Left ventricle myocardium inferior (tissue), 1 donor: ENCODE measurements at places on chromosomes 1 and 21.

- no peak for DNase-seq
Observed at GRCh38 chr1:57605933-57606332, 182.1 kb upstream of the DAB1 start.

DNA sequence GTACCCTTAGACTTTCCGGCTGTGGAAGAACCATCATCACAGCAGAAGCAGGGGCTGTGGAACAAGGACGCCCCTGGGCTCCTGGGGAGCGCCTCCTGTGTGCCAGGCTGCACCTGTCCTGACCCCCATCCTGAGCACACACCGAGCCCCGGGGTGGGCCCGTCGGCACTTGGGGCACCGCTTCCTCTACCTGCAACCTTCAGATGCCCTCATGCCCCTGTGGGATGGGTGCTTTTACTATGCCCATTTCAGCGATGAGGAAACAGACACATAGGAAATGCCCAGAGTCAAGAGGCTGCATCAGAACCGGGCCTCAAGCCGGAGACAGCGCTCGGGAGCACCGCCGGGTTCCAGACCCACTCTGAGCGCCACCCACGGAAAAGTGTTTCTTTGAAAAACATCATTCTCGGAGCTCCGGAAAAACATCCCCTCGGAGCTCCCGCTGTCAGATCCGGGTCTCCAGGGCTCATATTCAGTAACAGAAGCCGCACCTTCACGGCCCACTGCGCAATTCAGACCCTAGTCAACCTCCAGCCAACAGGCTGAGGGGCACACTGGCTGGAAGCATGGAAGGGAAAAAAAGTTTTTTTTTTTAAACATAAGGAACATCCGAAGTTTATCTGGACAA is 8.0 kb downstream of the TPRG1L start:
- no peak for DNase-seq

DNA sequence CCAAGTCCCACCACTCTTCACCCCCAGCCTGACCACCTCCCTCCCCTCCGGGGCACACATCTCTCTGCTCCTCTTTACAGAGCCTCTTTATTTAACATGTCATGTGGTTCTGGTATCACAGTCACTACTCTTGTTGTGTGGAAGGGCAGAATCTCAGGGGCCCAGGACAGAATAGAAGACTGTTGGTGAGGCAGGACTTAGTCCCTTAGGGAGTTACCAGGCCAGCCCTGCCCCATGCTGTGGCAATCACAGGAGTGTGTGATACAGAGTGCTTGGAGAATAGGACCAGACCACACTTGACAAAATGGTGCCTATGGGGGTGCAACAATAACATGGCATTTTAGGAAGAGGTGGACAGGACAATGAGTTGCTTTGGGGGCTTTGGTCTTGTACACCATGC is 43.0 kb upstream of the CRNN start:
- DNase-seq: no peak

- DNase-seq: no peak
Observed at GRCh38 chr1:183051546-183051945, 28.3 kb downstream of the LAMC1 start.

DNA sequence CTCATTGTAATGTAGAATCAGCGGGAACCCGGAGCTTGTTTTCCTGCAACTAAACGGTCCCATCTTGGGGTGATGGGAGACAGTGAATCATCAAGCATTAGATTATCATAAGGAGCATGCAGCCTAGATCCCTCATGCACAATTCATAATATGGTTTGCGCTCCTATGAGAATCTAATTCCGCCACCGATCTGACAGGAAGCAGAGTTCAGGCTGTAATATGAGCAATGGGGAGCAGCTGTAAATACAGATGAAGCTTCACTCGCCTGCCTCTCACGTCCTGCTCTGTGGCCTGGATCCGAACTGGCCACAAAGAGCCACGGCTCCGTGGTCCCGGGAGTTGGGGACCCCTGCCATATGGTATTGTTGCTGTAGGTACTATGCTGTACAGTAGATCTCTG is 1.6 kb downstream of the IFI44 start:
- no peak for DNase-seq

DNA sequence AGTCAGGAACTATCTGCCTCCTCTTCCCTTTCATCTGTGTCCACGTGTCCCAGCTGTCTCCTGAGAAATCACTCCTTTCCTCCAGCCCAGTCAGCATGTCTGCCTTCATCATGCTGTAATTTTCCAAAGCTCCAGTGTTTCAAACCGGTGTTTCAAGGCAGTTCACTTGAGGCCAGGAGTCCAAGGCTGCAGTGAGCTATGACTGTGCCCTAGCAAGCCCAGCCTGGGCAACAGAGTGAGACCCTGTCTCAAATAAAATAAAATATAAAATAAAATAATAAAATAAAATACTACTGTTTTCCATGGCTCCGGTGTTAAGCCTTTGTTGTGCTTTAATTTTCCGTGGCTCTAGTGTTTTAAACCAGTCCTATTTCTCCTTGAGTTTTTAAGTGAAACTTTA is 7.9 kb upstream of the SELENON start:
- DNase-seq: no peak

- no peak for DNase-seq
Observed at GRCh38 chr1:13812456-13813397, 112.7 kb downstream of the PRDM2 start.

- DNase-seq: no peak
Observed at GRCh38 chr1:208923946-208924720, 659.4 kb upstream of the CAMK1G start.

DNA sequence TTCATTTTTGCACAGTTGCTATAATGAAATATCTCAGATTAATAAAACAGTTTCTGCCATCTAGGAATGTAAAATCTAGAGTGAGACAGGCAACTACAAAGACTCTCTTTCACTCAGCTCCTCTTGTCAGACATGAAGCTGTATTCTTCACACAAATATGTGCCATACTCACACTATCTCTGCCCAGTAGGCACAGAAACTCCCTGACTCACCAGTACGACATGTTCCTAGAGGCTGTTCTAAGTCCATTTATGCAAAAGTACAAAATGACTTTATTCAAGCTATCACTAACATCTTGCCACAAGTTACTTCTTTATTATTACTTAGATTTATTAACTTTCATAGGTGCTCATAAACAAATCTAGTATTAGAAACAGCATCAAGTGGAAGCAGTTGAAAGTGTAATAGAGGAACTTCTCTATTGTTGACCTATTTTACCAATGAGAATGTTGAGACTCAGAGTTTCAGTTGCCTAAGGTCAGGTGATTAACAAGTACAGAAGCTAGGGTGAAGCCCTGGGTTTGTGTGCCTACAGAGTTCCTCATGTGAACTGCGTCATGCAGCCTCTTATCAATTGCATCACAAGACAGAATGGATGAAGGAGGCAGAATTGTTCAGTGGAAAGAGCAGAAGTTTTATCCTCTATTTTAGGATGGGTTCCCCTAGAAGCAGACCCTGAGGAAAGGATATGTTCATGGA is 98.9 kb downstream of the RGS2 start:
- DNase-seq: no peak

DNA sequence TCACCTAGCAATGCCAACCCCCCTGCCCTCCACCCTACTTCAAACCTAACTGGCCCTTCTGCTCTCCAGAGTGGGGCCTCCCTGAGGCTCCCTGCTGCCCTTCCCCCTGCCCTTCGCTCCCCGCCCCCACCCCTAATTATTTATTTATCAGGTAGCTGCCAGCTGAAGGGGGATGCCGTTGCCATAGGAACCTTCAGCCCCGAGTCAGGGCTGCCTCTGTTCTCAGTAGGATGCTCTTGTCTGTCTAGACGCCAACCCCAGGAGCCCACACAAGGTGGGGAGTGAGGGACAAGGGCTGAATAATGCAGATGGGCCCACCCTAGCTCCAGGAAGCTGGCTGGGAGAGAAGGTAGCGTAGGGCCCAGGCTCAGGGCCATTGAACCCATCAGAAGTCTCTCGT is 41.1 kb downstream of the NKAIN1 start:
- DNase-seq: no peak

DNA sequence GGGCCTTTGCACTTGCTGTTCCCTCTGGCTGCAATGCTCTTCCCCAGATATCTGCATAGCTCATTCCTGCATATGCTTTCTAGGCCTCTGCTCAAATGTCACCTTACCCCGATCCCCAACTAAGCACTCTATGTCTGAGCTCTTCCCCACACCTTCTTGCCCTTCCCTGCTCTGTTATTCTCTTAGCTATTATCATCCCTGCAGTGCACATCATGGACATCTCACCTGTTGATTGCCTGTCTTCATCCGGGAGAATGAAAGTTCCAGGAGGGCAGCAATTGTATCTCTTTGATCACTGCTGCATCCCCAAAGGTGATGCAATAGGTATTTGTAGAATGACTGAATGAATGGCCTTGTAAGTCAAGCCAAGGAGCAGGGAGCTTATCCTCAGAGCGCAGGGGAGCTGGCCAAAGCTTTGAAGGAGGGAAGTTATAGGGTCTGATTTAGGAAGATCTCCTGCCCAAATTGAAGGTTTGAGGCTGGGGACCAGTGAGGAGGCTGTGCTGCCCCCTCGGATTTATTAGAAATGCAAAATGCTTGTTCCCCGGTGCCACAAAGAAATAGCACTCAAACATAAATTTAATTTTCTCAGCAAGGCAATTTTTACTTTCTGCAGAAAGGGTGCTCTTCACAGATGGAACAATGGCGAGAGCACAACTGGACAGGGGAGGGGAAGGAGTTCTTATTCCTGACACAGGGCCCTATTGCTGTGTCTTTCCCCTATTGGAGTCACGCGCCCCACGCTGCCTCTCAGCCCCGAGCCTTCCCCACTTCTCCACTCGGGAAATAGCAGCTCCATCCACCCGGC is 631.1 kb downstream of the MATN1 start:
- DNase-seq: no peak
